ENCODE measurements at places on chromosomes 6 and 20. TPM values are rescaled to one million over a fixed set of nuclear protein-coding genes. Genes with fewer than 3 reads are reported as not detected.

GRCh38 chr6:50380406-50381098, 330.8 kb upstream of the DEFB112 start:
- no peaks in the 10 kb centered on the region for H3K4me1 ChIP-seq
- no peak for DNase-seq
- H3K27me3 ChIP-seq, result no peaks in the 10 kb centered on the region
- no peak overlapping the region for H3K4me3 ChIP-seq

DNA sequence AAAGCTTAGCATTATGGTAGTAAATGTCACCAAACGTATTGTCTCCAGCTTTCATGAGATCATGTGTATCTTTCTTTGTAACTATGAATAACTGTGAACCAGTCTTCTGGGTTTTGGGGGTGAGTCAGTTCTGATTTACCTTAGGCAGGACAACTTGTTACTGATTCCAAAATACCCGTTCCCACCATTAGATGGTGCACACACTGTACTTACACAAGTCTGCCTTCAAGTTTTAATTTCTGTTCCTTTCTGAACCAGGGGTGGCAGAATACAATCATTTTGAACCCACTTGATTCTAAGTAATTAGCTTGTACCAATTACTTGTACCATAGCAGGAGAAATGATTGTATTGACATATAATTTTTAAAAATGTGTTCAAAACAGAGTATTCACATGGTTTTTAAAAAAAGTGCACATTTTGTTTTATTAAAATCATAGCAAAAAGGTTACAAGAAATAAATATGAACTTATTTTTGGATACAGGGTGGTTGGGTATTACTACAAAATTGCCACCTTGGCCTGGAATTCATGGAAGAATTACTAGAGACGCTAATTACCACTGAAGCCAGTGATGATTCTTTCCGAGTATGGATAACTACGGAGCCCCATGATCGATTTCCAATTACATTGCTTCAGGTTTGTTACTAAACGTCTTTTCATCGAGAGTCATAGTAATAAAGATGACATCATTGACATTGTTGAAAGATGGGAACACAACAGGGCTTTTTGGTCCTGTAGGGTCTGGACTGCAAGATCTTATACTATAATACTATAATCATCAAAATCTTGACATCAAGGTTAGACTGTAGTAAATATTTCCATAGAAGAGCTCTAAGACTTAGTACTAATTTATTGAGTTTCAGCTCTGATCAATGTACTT, 75.2 kb upstream of the GLP1R start:
- no peaks in the 10 kb centered on the region for H3K4me1 ChIP-seq
- peak; percentile 19 for DNase-seq
- no peak overlapping the region for H3K4me3 ChIP-seq
- no peaks in the 10 kb centered on the region for H3K36me3 ChIP-seq

- no peaks in the 10 kb centered on the region for H3K4me1 ChIP-seq
- H3K36me3 ChIP-seq, result no peaks in the 10 kb centered on the region
- DNase-seq, result no peak
- H3K4me3 ChIP-seq, result no peak overlapping the region
Observed at GRCh38 chr6:150372051-150372450, 3.2 kb downstream of the IYD start.

DNA sequence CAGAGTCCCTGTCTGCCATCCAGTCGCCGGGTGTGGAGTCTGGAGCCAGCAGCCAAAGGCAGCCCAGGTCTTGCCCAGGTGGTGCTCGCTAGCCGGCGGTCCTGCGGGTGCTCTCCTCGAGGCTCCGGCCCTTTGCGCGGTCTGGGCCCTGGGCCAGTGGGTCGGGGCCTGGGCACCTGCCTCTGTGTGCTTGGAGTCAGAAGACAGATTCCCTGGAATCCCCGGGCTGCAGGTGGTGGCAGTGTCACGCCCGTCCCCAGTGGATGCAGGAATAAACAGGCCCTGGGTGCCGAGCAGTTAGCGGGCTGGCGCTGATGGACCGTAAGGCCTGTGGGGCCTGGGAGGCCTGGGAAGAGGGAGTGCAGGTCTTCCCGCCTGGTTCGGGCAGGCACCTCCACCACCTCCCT, 5.3 kb downstream of the SS18L1 start:
- no peaks in the 10 kb centered on the region for H3K27me3 ChIP-seq
- DNase-seq, result no peak
- H3K27ac ChIP-seq, result no peak overlapping the region
- H3K36me3 ChIP-seq, result peaks cover 5% of the 10 kb centered on the region

DNA sequence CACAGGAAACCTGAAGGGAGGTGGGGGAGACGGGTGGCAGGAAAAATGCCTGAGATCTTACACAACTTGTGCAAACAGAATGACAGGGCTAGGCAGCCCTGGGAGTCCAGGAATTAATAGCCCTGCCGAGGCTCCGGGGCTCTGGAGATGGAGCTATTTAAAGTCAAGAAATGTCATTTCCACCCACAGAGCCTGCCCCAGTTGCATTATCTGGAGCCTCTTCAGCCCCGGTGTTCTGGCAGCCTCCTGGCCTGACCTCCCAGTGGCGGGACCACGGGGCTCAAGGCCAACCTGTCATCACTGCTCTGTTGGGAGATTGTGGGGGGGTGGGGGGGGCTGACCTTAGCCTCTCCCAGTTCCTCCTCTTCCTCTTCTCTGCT, 28.5 kb upstream of the SCUBE3 start:
- no peak overlapping the region for H3K27ac ChIP-seq
- H3K27me3 ChIP-seq, result peaks cover 41% of the 10 kb centered on the region
- H3K4me1 ChIP-seq, result no peaks in the 10 kb centered on the region
- H3K36me3 ChIP-seq, result no peaks in the 10 kb centered on the region
- DNase-seq, result no peak
- no peak overlapping the region for H3K4me3 ChIP-seq

- H3K27ac ChIP-seq, result no peak overlapping the region
- no peak for DNase-seq
- H3K27me3 ChIP-seq, result no peaks in the 10 kb centered on the region
- no peaks in the 10 kb centered on the region for H3K4me1 ChIP-seq
Observed at GRCh38 chr20:53974785-53975555, 95.4 kb downstream of the BCAS1 start.

DNA sequence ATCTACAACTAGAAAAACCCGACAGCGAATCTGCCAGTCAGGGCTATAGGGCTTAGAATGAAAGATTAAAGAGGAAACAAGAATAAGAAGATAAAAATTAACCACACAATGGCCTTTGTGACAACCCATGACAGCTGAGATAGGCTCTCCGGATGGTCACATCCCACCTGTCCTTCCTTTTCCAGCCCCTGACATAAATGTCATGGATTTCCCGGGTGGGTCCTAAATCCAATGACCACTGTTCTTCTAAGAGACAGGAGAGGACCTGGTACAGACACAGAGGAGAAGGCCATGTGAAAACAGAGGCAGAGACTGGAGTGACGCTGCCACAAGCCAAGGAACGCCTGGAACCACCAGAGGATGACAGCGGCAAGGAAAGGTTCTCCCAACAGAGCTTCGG, 41.8 kb downstream of the ATXN1 start:
- no peak overlapping the region for H3K4me3 ChIP-seq
- peaks cover 14% of the 10 kb centered on the region for H3K4me1 ChIP-seq
- no peak overlapping the region for H3K27ac ChIP-seq

GRCh38 chr6:151412909-151413308, 21.6 kb upstream of the ZBTB2 start:
- H3K27me3 ChIP-seq, result no peaks in the 10 kb centered on the region
- H3K4me3 ChIP-seq, result no peak overlapping the region
- peaks cover 54% of the 10 kb centered on the region for H3K36me3 ChIP-seq
- peak overlapping the region; percentile 52 for H3K27ac ChIP-seq
- DNase-seq, result no peak

- no peak overlapping the region for H3K4me3 ChIP-seq
- H3K27me3 ChIP-seq, result no peaks in the 10 kb centered on the region
- H3K4me1 ChIP-seq, result no peaks in the 10 kb centered on the region
- H3K27ac ChIP-seq, result no peak overlapping the region
- no peak for DNase-seq
- H3K36me3 ChIP-seq, result no peaks in the 10 kb centered on the region
Observed at GRCh38 chr6:81067057-81067456, 685.4 kb downstream of the TENT5A start.

Gene BMP6
- total RNA-seq, result not detected

GRCh38 chr6:169583886-169584541, 117.8 kb downstream of the WDR27 start:
- no peak overlapping the region for H3K27ac ChIP-seq
- no peaks in the 10 kb centered on the region for H3K27me3 ChIP-seq
- peaks cover 12% of the 10 kb centered on the region for H3K36me3 ChIP-seq
- no peak for DNase-seq
- peak overlapping the region; percentile 6 for H3K4me3 ChIP-seq

GRCh38 chr6:134757911-134758361, 192.0 kb downstream of the ALDH8A1 start:
- no peak overlapping the region for H3K4me3 ChIP-seq
- H3K36me3 ChIP-seq, result peaks cover 5% of the 10 kb centered on the region
- H3K4me1 ChIP-seq, result peaks cover 6% of the 10 kb centered on the region
- H3K27me3 ChIP-seq, result no peaks in the 10 kb centered on the region
- DNase-seq, result no peak

Gene RAMACL
- 0.33 TPM for total RNA-seq

DNA sequence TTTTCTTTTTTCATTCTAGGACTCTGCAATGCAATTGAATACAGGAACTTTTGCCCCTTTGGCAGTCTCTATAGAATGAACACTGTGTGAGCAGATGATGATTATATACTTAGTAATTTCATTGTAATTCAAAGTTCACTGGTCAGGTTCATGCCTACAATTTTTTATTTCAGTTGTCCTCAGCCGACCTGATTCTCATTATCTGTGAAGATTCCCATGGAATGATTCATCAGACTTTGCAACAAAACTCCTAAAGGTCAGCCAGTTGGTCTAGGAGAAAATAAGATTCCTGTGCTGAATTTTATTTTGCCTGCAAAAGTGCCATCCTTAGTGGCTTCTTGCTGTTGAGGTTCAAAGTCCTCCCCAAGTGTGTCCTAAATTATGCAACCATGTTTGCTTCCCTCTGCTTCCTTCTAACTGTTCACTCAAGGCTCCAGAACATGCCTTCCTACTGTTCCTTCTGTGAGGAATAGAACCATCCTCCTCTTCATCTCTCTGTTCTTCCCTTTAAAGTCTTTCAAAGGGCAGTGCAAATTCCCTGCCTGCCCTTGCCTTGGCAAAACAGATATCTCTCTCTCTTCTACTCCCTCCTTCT, 194.2 kb upstream of the CNR1 start:
- H3K27me3 ChIP-seq, result peaks cover under 1% of the 10 kb centered on the region
- no peak for DNase-seq
- no peak overlapping the region for H3K4me3 ChIP-seq
- H3K27ac ChIP-seq, result no peak overlapping the region
- no peaks in the 10 kb centered on the region for H3K36me3 ChIP-seq

DNA sequence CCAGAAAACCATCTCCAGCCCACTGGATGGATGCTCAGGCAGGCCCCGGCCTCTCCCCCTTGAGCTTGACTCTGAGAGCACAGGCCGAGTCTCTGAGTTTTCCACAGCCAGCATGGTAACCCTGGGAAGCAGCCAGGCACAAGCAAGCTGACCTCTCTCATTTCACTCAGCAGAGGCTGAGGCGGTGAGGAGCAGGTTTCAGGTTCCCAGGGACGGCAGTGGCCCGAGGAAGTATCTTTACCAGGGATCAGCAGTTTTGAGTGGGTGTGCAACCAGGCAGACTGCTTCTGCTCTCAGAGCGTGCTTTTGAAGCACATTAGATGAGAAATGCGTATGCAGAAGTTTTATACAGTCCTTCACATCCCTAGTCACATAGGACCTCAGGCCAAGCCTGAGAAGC, 12.6 kb downstream of the HCK start:
- no peak for DNase-seq
- no peaks in the 10 kb centered on the region for H3K36me3 ChIP-seq
- H3K4me1 ChIP-seq, result no peaks in the 10 kb centered on the region

Gene BANF2
- total RNA-seq, result not detected

DNA sequence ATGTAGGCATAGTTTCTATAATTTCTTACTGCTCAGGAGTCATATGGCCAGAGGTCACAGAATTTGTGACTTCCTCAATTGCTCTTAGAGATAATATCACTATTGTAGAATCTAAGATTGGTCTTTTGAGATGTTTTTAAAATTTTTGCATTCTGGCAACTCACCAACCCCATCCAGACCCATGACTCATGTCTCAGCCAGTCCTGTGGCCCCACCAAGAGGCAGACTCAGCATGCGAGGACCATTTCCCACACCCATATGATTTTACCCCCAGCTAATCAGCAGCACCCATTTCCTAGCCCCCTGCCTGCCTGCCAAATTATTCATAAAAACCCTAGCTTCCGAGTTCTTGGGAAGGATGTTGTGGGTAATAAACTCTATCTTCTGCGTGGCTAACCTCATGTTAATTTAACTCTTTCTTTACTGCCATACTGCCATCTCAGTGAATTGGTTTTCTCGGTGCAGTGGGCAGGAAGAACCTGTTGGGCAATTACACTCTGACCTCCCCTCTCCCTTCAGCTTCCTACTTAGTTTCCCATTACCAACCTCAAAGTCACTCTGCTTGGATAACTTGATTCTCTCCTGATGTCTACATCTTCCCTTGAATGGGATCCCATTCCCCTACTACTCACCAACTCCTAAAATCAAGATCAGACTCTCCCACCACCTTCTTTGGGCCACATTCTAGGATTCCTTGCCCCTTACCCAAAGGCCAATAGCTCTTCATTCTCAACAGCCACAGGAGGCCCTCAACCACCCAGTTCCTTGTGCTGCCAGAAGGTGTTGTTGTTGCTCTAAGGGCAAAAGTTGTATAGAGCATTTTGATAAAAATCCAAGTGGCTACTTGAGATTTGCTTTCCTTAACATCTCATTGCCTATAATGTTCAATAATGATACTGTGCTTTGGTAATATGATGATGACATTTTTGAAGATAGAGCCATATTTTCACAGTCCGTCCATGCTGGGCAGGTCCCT, 16.2 kb upstream of the IYD start:
- no peaks in the 10 kb centered on the region for H3K4me1 ChIP-seq
- H3K27me3 ChIP-seq, result no peaks in the 10 kb centered on the region
- no peak overlapping the region for H3K4me3 ChIP-seq
- DNase-seq, result no peak

Gene OXT
- total RNA-seq, result 2.6 TPM

- no peak overlapping the region for H3K4me3 ChIP-seq
- peaks cover 4% of the 10 kb centered on the region for H3K27me3 ChIP-seq
- H3K36me3 ChIP-seq, result no peaks in the 10 kb centered on the region
- H3K27ac ChIP-seq, result no peak overlapping the region
- DNase-seq, result no peak
- H3K4me1 ChIP-seq, result no peaks in the 10 kb centered on the region
Observed at GRCh38 chr6:78530208-78530607, 337.1 kb upstream of the IRAK1BP1 start.

GRCh38 chr6:31634131-31634530, 13.6 kb downstream of the PRRC2A start:
- no peaks in the 10 kb centered on the region for H3K27me3 ChIP-seq
- H3K27ac ChIP-seq, result peak overlapping the region; percentile 82
- peaks cover 4% of the 10 kb centered on the region for H3K4me1 ChIP-seq
- no peak for DNase-seq

Measured in naive thymus-derived CD8-positive, alpha-beta T cell (primary cell).